ENCODE measurements at places on chromosomes 2 and 18.

DNA sequence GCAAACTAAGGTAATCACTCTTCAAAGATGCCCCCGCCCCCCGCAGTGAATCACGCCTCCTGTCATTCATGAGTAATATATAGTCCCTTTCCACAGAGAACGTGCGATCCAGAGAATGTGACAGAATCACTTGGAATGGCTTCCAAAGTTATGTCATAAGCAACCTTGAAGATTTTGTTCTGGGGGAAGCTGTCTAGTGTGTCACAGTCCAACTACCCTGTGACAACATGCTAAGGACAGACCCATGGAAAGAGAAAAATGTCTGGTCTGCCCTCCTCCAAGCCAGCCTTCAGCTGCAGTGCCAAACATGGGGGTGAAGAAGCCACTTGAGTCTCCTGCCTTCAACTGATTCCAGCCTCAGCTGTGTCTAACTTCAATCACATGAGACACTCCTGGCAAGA lies 259.1 kb downstream of the SS18 start:
- no peak for DNase-seq

DNA sequence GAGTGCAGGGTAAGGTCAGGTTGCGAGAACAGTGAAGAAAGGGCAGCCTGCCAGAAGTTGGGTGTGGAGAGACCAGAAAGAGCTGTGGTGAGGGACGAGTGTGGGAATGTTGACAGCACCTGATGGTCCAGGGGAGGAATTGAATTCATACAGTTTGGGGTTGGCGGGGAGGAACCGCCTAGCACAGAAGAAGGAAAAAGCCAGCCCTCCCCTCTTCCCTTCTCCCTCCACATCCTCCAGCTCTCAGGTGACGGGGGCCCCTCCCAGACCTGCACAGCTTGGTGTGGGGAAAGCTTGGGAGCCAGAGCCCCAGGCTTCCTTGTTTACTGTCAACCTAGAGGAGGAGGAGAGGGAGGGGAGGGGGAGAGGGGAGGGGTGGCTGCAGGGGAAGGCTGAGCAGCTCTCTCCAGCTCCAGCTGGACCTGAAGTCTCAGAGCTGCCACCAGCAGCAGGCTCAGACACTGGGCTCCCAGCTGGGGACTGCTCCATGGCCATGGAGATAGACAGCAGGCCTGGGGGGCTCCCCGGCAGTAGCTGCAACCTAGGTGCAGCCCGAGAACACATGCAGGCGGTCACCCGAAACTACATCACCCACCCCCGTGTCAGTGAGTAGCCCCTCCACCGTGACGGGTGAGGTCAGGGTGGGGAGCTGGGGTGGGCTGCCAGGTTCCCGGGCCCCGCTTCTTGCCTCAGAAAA lies at the start of gene ATP6V1B1:
TSS of gene ATP6V1B1 (plus strand) at position 433 of the 697 bp plus-strand sequence. CDS start at position 488, 55 bp downstream.
- DNase-seq: no peak

DNA sequence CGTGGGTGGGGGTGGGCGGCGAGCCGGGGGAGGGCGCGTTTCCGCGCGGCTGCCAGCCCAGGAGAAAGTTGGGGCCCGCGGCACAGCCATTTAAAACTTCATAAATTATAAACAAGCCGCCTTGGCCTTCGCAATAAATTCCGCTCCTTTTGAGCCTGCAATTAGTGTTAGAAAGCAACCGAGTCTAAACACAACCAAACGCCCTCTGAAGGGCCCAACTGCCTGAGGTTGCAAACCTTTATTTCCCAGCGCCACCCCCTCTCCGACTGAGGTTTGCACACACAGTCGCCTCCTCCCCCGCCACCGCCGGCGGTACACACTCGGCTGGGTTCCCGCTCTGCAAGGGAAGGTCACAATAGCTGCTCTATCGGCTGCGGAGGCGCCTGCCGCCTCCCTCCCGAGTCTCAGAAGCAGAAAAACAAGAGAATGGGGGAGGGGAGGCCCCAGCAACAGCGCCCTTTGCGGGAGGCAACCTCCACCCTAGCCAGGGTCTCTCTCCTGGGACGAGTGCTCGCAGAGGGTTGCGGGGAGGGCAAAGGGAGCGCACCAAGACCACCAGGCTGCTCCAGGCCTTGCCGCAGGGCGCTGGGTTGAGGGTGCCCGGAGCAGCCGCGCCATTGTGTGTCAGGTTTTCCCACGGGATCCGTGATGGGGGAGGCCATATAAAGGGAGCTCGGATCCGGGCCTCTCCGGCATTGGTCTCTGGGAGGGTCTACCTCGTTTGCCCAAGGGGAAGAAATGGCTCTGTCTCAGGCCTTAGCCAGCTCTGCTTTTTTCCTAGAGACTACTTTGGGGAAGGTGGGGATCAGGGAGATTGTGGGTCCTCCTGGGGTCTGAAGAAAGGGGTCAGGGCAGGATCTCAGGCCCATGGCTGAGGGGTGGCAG lies 13.4 kb upstream of the HOXD1 start:
- DNase-seq: no peak

GRCh38 chr2:74261204-74261864 lies 62.9 kb downstream of the MTHFD2 start:
- DNase-seq: no peak

DNA sequence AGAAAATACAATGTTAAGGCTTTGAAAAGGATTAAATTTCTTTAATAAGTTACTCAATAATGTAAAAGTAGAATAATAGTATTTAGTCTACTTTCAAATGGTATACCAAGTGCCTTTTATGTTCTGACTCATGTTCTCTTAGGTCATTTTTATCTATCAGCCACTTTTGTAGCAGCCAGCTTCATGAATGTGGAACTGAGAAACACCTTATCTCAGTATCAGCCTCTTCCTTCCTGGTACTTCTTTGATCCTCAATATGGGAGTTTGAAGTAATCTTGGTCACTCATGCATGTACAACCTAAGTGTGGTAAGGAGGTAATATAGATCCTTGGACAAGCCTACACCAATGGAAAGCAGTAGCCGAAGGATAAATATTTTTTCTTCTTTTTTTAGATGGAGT lies 180.4 kb upstream of the NRXN1 start:
- no peak for DNase-seq

- no peak for DNase-seq
Observed at GRCh38 chr2:241924069-241924908, 54.8 kb downstream of the RTP5 start.

DNA sequence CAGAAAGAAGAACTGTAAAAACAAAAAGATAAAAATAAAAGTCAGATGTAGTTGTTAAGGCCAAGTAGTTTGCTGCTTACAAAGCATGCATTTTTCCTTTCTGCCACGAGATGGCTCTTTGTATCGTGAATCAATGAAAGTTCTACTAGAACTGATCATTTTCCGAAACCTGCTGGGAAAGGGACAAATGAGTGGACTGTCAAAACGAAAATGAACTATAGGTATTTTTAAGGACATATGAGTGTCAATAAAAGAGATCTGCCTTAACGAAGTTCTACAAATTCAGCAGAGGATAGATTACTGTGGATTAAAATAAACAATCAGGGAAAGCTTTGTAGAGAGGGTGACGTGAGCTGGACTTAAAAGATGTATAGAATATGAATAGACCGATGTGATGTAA lies 15.0 kb upstream of the ELOA2 start:
- DNase-seq: no peak

DNA sequence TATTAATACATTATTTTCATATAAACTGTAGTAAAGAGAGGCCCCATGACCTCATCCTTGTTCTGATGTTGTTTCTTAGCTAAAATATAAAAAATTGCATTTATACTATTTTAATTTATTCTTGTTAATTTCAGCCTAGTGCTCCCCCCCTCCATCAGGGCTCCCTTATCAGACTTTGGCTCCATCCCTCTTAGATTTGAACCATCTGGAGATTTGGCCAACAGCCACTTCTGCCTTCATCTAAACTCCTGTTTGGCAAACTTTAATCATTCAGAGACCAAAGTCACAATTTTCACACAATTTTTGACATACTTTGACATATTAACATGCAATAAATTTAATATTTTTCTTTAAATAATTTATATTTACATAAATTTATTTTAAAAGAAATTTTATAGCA lies 569.3 kb downstream of the TDRD15 start:
- DNase-seq: no peak

- no peak for DNase-seq
Observed at GRCh38 chr18:30908381-30908780, 134.2 kb downstream of the DSC3 start.

- no peak for DNase-seq
Observed at GRCh38 chr2:144546933-144547332, 27.0 kb upstream of the ZEB2 start.

GRCh38 chr2:221448057-221448843 lies 123.9 kb downstream of the EPHA4 start:
- DNase-seq: no peak

Measured in stimulated activated CD4-positive, alpha-beta T cell treated with anti-CD3 and anti-CD28 coated beads, Interleukin-4, amount 100 ng/mL, for 48 hours (primary cell).